ENCODE measurements at places on chromosomes 3 and 15. TPM values are rescaled to one million over a fixed set of nuclear protein-coding genes. Genes with fewer than 3 reads are reported as not detected.

- no peaks in the 10 kb centered on the region for H3K4me1 ChIP-seq
- DNase-seq: no peak
- H3K27ac ChIP-seq: no peak overlapping the region
- H3K27me3 ChIP-seq: peaks cover 19% of the 10 kb centered on the region
- H3K4me3 ChIP-seq: no peak overlapping the region
- no peaks in the 10 kb centered on the region for H3K36me3 ChIP-seq
These were observed 41.7 kb upstream of the C3orf80 start for GRCh38 chr3:160183345-160184076.

DNA sequence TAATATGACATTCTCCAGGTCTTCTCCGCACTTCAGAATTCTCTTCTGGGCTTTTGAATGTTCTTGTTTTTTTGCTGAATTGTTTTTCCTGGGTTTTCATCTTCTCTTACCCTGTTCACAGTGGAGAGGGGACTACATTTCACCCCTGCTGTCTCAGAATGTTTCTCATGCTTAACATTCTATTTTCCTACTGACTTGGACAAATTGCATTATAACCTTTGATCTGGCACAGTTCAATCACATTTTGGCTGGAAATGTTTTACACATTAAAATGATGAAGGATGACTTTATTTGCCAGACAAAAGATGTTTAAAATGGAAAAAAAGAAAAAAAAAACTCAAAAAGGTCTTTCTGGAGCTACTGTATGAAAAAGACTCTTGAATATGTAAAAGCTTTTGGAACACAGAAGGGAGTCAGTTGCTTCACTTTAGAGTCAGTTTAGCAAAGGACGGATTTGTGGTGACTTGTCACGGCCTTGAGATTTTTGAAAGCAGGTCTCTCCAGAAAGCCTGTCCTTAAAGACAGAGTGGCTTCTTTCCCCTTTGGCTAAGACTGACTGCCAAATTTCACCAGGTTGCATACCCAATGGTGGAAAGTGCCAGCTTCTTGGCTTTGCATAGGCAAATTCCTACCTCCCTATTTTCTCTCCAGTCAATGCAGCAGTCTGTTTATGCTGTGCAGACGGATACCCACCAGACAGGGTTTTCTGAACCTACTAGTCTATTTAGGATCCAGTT lies 401.0 kb upstream of the TBL1XR1 start:
- no peak for DNase-seq
- peaks cover 8% of the 10 kb centered on the region for H3K36me3 ChIP-seq
- peak overlapping the region; percentile 58 for H3K4me3 ChIP-seq
- peak overlapping the region; percentile 98 for H3K27ac ChIP-seq

DNA sequence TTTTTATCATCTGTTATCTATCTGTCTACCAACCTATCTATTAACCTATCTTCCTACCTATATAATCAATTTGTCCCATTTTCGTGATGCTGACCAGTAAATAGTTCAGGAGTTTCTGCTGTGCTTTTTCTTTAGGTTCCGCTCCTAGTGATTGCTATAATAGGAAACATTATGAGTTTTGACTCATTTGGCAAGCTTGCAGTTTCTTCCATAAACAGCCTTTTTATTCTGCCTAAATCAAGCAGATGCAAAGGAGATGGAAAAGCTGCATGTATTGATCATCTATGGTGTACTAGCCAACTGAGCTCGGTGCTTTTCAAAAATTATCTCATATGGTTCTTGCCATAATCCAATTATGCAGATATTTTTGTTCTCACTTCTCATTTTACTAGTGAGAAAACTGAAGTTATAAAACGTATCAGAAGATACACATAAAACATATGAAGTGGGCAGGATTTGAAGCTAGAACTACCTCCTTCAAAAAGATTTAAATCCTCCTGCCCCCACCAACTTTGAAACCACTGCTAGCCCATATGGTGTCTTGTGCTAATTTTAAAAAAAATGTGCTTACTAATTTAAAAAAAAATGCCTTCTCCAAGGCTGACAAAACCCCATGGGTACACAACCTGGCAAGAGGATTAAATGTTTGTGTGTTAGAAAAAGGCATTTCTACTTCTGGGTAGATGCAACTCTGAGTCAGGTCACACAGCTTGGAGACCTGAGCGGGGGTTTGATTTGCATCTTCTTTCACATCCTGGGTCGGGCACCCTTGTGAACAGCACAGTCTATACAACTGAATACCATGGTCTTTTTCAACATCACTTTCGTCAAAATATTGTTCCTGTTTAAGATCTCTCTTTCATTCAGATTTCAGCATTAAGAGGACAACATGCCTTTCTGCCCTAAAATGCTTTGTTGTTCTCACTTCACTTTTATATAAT lies 267.0 kb downstream of the CHL1 start:
- H3K27me3 ChIP-seq: no peaks in the 10 kb centered on the region
- DNase-seq: no peak
- H3K27ac ChIP-seq: no peak overlapping the region
- no peaks in the 10 kb centered on the region for H3K4me1 ChIP-seq
- H3K36me3 ChIP-seq: no peaks in the 10 kb centered on the region
- H3K4me3 ChIP-seq: no peak overlapping the region

DNA sequence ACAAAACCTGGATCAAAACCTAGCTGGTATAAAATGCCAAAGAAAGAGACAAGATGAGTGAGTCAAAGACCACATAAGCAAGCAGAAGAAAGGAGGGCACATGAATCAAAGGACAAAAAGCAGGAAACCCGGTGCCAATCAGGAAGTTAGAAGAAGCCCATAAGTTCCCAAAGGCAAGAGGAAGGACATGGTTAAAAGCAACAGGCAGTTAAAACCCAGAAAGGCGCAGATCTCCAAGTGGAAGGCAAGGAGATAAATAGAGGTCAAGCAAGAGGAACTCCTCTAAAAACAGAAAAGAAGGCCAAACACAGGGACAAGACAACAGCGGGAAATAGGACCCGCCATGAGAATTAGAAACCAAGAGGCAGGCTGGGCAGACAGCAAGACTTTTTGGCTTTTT lies 4.4 kb downstream of the TMOD2 start:
- H3K27me3 ChIP-seq: no peaks in the 10 kb centered on the region
- no peaks in the 10 kb centered on the region for H3K36me3 ChIP-seq
- H3K4me3 ChIP-seq: no peak overlapping the region
- H3K4me1 ChIP-seq: peaks cover 21% of the 10 kb centered on the region

- H3K4me1 ChIP-seq: no peaks in the 10 kb centered on the region
- no peaks in the 10 kb centered on the region for H3K36me3 ChIP-seq
These were observed 86.2 kb downstream of the ASB7 start for GRCh38 chr15:100688549-100689120.

GRCh38 chr3:125107861-125108567 lies 52.2 kb upstream of the HEG1 start:
- no peaks in the 10 kb centered on the region for H3K36me3 ChIP-seq
- no peak overlapping the region for H3K27ac ChIP-seq
- peaks cover 40% of the 10 kb centered on the region for H3K4me1 ChIP-seq
- no peak for DNase-seq

The AHSG gene
- total RNA-seq: not detected

Measured in activated CD8-positive, alpha-beta T cell treated with anti-CD3 and anti-CD28 coated beads for 36 hours (primary cell).